ENCODE measurements at places on chromosomes 1 and 21. TPM values are rescaled to one million over a fixed set of nuclear protein-coding genes. Genes with fewer than 3 reads are reported as not detected.

Gene FAM163A
- total RNA-seq, result not detected

DNA sequence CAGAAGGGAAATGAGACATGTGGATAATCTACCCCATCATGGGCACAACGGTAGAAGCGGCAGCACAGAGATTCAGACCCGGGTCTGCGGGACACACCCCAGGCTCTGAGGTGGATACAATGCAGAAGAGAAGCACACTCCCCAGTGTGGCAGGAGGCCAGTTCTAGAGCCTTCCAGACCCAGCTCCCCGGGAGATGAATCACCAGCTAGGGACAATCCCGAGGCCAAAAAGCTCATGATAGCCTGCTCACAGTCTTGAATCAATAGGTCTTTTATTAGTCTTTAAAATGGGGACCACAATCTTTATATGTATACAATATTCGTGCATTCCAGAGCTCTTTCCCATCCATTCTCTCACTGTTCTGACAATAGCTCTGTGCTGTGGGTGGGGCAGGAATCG lies 57.3 kb upstream of the DIRAS3 start:
- H3K27ac ChIP-seq, result no peak overlapping the region
- H3K36me3 ChIP-seq, result no peaks in the 10 kb centered on the region
- H3K4me1 ChIP-seq, result no peaks in the 10 kb centered on the region
- no peak overlapping the region for H3K4me3 ChIP-seq

GRCh38 chr1:201676641-201677040 lies 137.7 kb downstream of the NAV1 start:
- no peaks in the 10 kb centered on the region for H3K27me3 ChIP-seq
- no peaks in the 10 kb centered on the region for H3K36me3 ChIP-seq
- H3K4me3 ChIP-seq, result no peak overlapping the region

DNA sequence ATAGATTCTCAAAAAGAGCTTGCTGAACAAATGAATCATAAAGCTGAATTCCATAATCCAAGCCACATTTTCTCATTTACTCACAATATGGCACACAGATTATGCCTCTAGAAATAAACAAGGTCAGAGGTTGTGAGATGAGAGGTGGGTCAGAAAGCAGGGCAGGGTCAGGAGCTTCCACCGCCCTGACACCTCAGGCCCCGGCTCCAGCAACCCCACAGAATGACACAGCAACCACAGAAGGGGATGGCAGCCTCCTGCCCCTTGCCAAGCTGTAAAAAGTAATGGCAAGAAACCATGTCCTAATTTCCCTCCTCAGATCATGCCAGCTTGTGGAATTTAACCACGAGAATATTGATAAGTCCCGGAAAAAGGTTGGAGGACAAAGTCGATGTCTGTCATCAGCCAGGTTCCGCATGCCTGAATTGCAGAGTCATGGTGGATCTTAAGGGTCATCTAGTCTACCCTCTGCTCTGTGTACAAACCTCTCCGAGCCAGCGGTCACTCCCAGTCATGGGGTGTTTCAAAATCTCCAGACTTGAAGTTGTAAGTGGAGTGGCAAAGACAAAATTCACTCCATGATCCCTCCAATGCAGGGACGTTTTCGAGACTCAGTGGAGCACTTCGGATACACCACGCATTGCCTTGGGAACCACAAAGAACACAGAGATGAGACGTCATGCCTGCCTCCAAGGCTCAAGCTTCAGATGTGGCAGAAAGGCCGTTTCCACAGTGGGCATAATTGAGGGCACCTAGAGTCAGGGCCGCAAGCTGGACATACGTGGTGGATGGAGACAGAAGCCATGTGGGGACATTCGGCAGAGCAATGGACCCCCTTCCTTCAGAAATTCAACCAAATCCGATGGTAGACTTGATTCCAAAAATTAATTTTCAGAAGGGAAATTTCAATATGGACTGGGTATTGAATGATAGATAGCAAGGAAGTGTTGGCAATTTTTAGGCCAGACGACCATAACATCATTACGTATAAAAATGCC lies 254.0 kb downstream of the TOMM20 start:
- no peak overlapping the region for H3K4me3 ChIP-seq
- DNase-seq, result no peak
- H3K36me3 ChIP-seq, result no peaks in the 10 kb centered on the region
- no peak overlapping the region for H3K27ac ChIP-seq
- H3K4me1 ChIP-seq, result peaks cover 17% of the 10 kb centered on the region

Gene PLCH2
- 2.2 TPM for total RNA-seq

DNA sequence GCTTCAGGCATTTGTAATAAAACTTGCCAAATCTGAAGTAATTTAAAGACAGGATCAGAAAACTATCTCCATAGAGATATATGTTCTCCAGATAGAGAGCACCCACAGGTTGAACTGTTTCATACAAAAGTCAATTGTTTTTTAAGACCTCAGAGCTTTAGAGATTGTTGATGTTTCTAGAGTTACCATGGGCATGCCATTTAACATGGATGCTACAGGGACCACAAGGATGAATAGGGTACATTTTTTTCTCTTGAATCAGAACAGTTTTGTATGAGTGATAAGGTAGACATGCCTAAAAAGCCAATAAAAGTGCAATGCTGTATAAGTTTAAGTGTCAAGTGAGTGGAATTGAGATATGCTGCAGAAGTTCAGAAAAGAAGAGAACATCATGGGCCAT lies 511.0 kb upstream of the CAMK1G start:
- H3K4me1 ChIP-seq, result no peaks in the 10 kb centered on the region
- H3K27ac ChIP-seq, result no peak overlapping the region
- H3K36me3 ChIP-seq, result no peaks in the 10 kb centered on the region
- no peak for DNase-seq
- no peak overlapping the region for H3K4me3 ChIP-seq

DNA sequence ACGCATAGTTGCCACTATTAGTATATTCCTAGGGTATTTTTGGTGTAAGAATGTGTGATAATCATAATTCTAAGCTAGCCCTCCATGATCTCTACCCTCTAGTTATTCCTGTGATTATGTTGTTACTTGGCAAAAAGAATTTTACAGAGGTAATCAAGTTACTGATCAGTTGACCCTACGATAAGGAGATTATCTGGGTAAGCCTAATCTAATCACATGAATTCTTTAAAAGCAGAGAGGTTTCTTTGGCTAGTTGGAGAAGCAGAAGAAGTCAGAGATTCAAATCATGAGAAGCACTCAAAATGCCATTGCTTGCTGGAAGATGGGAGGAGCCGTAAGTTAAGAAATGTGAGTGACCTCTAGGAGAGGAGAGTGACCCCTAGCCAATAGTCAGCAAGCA lies 72.7 kb downstream of the RPE65 start:
- DNase-seq, result no peak
- H3K36me3 ChIP-seq, result no peaks in the 10 kb centered on the region
- H3K27me3 ChIP-seq, result no peaks in the 10 kb centered on the region
- peaks cover 37% of the 10 kb centered on the region for H3K4me1 ChIP-seq

DNA sequence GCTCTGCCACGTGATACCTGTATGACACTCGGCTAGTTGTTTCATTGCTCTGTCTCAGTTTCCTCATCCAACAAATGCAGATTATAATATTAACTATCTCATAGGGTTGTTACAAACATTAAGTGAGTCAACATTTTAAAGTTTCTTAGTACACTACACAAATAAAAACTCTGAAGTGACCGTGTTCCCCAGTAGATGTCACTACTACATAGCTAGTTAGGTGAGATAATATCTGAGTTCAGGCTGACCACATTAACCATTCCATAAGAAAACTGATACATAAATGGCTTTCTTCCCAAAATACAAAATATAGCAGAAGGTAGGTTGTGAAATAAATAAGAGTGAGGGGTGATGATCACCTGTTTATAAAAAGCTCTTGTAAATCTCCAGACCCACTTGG lies 214.1 kb downstream of the NUF2 start:
- DNase-seq, result no peak
- H3K27ac ChIP-seq, result no peak overlapping the region
- no peaks in the 10 kb centered on the region for H3K4me1 ChIP-seq
- H3K4me3 ChIP-seq, result no peak overlapping the region
- H3K36me3 ChIP-seq, result no peaks in the 10 kb centered on the region

- no peak for DNase-seq
- H3K4me1 ChIP-seq, result no peaks in the 10 kb centered on the region
- no peak overlapping the region for H3K4me3 ChIP-seq
Observed at GRCh38 chr1:167463080-167463479, 55.2 kb downstream of the CD247 start.

DNA sequence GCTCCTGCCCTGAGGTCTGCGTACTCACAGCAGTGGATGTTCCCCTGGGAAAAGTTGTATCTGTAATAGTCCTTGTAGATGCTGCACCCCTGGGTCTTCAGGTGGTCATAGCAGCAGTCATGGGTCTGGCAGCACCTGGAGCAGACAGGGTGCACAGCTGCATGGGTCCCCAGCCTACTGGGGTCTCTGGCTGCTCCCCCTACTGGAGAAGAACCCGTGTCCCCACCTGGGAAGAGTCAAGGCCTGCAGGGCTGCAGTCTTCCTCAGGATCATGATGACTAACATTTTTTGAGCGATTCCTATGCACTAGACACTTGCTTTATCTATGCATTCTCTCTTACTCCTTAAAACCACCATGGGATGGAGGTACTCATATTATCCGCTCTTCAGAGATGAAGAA lies 3.9 kb downstream of the PLA2G2D start:
- no peaks in the 10 kb centered on the region for H3K36me3 ChIP-seq
- H3K4me1 ChIP-seq, result no peaks in the 10 kb centered on the region
- DNase-seq, result no peak
- no peak overlapping the region for H3K4me3 ChIP-seq
- H3K27me3 ChIP-seq, result no peaks in the 10 kb centered on the region

DNA sequence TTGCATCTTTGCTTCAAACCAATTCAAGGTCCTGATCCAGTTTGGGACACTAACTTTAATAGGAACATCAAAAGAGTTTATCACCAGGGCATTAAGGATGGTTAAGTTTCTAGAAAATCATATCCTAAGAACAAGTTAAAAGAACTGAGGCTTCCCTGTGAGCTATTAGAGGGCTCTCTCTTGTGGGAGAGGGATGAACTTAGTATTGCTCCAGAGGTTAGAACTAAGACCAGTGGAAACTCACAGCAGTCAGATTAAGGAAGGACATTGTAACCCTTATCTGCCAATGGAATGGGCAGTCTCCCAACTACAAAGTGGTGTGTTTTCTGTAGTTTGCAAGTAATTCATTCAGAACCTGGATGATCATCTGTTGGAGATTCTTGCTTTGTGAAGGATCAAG lies 36.8 kb downstream of the UBE2U start:
- no peaks in the 10 kb centered on the region for H3K36me3 ChIP-seq
- H3K4me1 ChIP-seq, result no peaks in the 10 kb centered on the region
- no peak overlapping the region for H3K27ac ChIP-seq

- no peak for DNase-seq
- H3K4me3 ChIP-seq, result no peak overlapping the region
- peaks cover 48% of the 10 kb centered on the region for H3K4me1 ChIP-seq
- H3K27ac ChIP-seq, result peak overlapping the region; percentile 69
Observed at GRCh38 chr1:204126956-204127355, 24.9 kb downstream of the ETNK2 start.

Gene VASH2
- 0.25 TPM for total RNA-seq

GRCh38 chr1:175499595-175500382 lies 243.6 kb downstream of the TNR start:
- H3K36me3 ChIP-seq, result no peaks in the 10 kb centered on the region
- H3K27me3 ChIP-seq, result peaks cover 10% of the 10 kb centered on the region
- no peaks in the 10 kb centered on the region for H3K4me1 ChIP-seq
- H3K4me3 ChIP-seq, result no peak overlapping the region

- no peak for DNase-seq
- no peak overlapping the region for H3K27ac ChIP-seq
- peaks cover 3% of the 10 kb centered on the region for H3K36me3 ChIP-seq
- H3K27me3 ChIP-seq, result no peaks in the 10 kb centered on the region
- H3K4me1 ChIP-seq, result peaks cover 4% of the 10 kb centered on the region
- H3K4me3 ChIP-seq, result no peak overlapping the region
Observed at GRCh38 chr1:193014400-193014799, 44.8 kb downstream of the UCHL5 start.

GRCh38 chr1:19044471-19044870 lies 88.0 kb upstream of the IFFO2 start:
- H3K27ac ChIP-seq, result no peak overlapping the region
- peaks cover 5% of the 10 kb centered on the region for H3K4me1 ChIP-seq
- H3K36me3 ChIP-seq, result no peaks in the 10 kb centered on the region
- H3K4me3 ChIP-seq, result no peak overlapping the region

GRCh38 chr1:58143972-58144697 lies 402.4 kb downstream of the OMA1 start:
- no peak overlapping the region for H3K27ac ChIP-seq
- H3K27me3 ChIP-seq, result no peaks in the 10 kb centered on the region
- H3K36me3 ChIP-seq, result no peaks in the 10 kb centered on the region
- no peak overlapping the region for H3K4me3 ChIP-seq
- H3K4me1 ChIP-seq, result no peaks in the 10 kb centered on the region
- no peak for DNase-seq

DNA sequence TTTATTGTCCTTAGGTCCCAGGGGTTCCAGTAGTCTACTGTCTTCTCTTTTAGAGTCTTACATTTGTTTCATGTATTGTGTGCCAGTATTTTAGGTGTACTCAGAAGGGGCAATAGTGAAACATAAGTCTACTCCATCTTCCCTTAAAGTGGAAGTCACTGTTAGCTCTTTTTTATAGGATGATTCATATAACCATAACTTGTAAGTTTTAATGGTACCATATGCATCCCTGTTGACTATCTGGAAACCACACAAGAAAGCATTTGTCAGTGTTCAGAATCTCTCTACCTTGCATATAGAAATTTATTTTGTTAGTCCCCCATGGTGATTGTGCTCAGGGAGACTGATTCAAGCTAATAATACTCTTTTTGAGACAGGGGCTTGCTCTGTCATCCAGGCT lies 149.9 kb downstream of the HS2ST1 start:
- no peaks in the 10 kb centered on the region for H3K27me3 ChIP-seq
- no peak overlapping the region for H3K4me3 ChIP-seq
- H3K4me1 ChIP-seq, result no peaks in the 10 kb centered on the region
- no peak for DNase-seq

Gene SFN
- 0.43 TPM for total RNA-seq

DNA sequence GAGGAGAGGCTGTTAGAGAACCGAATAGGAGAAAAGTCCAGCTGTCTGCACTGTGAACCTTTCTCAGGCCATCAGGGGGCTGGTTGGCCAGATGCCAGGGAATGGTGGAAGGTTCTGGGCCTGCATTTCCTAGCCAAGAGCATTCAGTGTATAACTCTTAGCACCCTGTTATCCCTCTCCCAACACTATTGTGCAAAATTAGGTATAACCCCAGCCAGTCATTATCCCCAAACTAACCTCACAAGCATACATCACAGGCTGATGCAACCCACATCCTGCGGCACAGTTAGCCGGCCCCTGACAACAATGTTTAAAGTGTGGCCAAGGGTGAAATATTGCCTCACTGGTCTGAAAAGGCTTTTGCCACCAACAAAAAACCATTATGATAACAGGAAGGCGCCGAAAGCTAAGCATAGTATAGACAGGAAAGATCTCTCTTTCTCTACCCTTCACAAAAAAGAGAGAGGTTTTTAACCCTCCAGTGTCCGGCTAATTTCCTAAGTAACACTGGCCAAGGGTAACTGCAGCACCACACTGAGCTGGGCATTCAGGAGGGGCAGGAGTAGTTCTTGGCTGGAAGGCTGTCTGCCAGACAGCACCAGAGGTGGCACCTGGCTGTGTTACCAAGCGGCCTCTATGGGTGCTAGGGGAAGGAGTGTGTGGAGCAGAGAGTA lies 77.3 kb upstream of the BCAR3 start:
- H3K27ac ChIP-seq, result no peak overlapping the region
- DNase-seq, result peak; percentile 33
- no peaks in the 10 kb centered on the region for H3K4me1 ChIP-seq
- H3K36me3 ChIP-seq, result no peaks in the 10 kb centered on the region
- H3K4me3 ChIP-seq, result no peak overlapping the region

GRCh38 chr1:225772848-225773247 lies 4.8 kb upstream of the SRP9 start:
- H3K36me3 ChIP-seq, result no peaks in the 10 kb centered on the region
- DNase-seq, result peak; percentile 65
- no peaks in the 10 kb centered on the region for H3K27me3 ChIP-seq

All from adrenal gland (tissue), 19 donors.